AG09319 (cell line): ENCODE measurements at places on chromosomes 12 and 14.

DNA sequence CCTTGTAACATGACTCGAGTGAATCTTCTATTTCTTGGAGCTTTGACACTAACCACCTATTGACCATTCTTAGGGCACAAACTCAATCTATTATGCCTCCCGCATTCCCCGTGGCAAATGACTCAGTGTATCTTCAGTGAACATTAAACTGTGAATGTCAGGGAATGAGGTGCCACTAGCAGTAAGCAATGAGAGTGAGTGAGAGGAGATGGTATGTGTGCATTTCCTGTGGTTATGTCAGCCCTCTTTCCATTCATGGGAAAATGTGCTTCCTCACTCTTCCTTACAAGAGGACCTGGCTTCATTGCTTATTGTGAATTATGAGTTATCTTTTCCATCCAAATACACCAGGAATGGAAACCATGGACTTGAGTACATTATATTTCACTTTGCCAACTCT, 229.2 kb downstream of the EMP1 start:
- no peak for DNase-seq

- no peak for DNase-seq
Observed at GRCh38 chr14:22276913-22277816, 311.9 kb downstream of the DAD1 start.

GRCh38 chr12:109782326-109782703, 50.9 kb downstream of the TRPV4 start:
- DNase-seq: no peak

GRCh38 chr12:11767798-11768197, 118.3 kb downstream of the ETV6 start:
- no peak for DNase-seq

DNA sequence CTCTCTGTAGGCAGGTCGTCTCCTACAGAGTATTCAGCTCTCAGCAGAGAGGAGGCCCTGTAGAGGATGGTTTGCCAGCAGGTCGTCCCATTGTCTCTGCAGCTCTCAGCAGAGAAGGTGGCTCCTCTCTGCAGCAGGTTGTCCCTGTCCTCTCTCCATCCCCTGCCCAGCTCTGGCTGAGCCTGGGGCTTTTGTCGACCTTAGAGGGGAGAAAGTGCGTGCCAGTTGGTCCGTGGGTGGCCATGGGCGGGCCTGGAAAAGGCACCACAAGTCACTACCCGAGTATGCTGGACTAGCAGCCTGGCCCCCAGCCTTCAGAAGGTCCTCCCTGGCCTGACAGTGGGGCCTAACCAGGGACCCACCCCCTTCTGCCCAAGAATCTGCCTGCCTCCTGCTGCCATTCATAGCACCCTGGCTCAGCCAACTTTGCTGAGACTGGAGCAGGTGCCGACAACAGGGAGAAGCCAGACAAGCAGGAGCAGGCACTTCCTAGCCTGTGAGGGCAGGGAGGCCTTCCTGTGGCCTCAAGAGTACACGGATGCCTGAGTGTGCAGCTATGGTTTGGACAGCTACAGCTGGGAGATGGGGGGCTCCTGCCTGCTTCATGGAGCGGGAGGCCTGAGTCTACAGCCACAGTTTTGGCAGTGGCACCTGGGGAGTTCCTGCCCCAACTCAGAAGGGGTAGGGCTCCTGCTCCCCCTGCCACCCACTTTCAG, 59.7 kb upstream of the KCNH3 start:
- no peak for DNase-seq

DNA sequence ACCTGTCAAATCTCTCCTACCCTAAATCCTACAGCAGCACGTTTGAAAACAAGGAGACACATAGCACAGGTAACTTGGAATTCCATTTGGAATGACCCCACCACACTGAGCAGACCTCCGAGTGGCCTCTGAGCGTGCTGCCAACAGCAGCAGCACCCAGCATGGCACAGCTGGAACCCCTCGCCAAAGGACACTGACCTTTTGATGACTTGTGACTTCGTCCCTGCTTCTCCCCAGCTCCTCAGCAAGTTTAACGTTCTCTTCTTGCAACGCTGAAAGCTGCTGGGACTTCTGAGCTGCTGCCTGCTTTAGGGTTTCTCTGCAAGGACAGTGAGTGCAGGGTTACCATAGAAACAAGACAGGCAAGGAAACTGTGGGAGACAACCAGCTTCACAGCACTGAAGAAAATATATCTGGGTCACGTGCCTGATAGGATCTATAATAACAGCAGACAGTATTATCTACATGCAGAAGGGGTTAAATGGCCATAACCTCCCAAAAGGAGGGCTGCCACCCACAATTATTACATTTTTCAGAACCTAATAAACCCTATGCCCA, 43.3 kb upstream of the VPS33A start:
- DNase-seq: no peak

GRCh38 chr14:101508196-101508947, 52.9 kb upstream of the DIO3 start:
- no peak for DNase-seq

GRCh38 chr12:44509471-44509870, 366.6 kb downstream of the NELL2 start:
- no peak for DNase-seq

DNA sequence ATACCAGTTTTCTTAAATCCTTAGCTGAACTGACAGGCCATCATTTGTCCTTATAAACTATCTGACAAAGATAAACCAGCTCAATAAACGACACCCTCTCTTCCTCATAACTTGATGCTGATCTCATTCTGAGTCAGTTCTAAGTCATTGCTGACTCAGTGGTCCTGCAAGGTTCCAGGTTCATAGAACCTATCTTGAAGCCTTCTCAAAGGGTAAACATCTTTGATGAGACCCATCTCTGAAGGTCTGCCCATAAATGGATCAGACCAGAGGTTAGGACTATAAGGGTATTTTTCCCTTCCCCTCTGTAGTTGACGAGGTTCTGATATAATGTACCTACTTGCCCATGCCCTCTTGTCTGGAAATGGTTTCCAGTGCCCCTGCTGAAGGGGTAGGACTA, 11.9 kb downstream of the NAA25 start:
- DNase-seq: no peak

DNA sequence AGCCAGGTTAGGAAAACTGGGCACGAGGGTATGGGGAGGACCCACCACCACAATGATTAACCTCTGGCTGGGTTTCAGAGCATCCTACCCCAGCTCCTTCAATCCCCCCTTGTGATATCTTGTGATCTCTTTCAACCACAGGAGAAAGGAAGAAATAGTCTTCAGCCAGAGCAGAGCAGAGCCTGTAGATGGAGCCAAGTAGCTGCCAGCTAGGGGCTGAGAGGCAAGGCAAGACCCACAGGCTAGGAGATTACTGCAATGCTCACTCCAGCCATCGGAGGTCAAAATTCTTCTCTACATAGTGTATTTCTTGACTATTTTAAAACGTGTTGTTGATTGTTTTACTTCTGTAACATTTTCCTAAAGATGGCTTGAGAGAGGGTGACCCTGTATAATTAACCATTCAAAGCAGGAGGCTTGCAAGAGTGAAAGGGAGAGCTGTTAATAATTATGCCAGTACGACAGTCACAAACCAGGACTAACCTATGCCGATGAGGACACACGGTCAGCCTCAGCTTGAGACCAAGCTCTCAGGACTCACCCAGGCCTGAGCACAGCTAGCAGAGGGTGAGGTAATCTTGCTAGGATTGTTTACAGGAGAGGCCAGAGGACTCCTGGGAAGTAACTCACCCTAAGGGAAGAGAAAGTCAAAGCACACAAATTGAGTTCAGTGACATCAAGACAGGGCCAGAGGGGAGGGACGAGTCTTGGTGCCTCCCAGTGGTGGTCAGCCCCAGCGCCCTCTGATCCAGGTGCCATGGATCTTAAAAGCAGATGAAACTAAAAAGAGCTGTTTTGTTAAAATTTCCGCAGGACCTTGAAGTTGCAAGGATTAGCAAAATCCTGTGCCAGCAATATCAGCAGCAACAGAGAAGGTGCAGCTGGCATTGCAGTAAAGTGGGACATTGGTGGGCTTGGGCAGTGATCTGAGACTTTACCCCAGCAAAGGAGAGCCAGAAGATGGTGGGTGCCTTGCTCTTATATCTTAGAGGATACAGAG, 29.8 kb upstream of the CDKN3 start:
- no peak for DNase-seq

DNA sequence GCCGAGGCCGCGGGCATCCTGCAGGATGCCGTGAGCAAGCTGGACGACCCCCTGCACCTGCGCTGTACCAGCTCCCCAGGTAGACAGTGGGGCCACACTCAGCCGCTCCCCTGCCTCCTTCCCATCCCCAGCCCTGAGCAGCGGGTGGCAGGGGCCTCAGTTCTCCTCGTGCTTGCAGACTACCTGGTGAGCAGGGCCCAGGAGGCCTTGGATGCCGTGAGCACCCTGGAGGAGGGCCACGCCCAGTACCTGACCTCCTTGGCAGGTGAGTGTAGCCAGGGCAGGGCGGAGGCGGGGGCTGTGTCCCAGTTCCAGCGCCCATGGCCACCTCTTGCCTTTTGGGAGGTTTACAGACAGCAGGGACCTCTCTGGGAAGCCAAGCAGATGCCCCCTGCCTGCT, 22.9 kb downstream of the HIP1R start:
- no peak for DNase-seq

- peak; percentile 70 for DNase-seq
Observed at GRCh38 chr14:23160924-23161522, 22.4 kb downstream of the SLC7A8 start.

GRCh38 chr14:88975043-88975830, 150.8 kb downstream of the TTC8 start:
- no peak for DNase-seq

DNA sequence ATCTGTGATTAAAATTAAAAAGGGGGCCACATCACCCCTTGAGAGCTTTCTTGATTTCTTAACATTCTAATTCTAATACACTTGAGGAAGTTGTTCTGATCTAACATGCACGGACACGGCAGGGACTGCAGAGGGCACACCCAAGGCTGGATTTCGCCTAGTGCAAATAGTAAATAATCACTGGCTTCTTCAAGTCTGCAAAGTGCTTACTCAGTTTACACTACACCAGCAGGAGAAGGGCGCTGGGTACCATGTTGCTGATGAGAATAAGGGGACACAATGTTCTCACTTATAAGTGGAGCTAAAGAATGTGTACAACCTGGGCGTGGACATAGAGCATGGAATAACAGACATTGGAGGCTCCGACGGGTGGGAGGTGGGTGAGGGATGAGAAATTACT, 34.2 kb downstream of the TBX5 start:
- DNase-seq: no peak

GRCh38 chr12:6428326-6428725, 16.4 kb upstream of the CD27 start:
- DNase-seq: no peak

DNA sequence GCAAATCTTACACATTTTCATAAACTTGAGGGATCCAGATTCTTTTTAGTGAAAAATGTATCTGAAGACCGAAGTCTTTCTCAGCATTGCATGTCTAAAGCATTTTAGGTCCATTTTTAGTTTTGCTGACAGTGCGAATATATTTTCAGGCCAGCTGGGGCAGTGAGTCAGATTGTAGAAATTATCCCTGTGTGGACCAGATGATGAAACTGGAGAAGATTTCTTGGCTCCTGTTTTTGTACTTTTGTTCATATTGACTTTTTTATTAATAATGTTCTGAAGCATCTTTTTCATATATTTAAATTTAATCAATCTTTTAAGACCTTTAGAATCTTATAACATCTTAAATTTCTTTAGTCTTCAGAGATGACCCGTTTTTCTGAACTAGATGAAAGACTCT, 173.1 kb downstream of the FLRT2 start:
- no peak for DNase-seq

DNA sequence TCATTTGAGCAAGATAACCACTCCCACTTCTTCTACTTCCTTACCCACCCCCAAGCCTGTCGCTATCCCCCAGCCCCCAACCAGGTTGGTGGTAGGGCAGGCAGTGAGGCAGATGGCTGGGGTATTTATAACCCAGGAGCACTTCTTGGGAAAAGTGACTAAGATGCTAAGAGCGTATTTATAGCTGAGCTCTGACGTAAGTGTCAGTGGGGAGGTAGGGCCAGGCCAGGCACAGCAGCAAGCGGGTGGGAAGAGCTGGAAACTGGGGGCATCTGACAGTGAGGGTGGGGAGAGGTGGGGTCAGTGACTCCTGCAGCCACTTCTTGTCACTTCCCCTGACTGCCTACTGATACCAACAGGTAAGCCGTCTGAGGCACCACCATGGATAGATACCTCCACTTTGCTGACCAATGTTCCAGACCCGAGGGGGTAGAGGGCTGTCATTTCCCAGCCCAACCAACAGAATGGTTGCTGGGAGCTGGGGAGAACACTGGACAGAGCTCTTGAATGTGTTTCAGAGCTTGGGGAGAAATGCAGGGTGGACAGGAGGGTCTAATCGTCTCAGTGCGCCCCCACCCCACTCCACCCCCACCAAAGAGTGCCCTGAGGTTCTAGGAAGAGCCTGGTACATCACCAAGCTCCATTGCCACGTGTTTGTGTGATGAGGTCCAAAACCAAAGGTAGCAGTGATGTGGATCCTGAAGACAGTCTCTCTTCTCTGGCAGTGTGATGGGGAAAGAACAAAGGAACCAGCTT, 2.7 kb upstream of the INHBE start:
- DNase-seq: peak; percentile 22

- no peak for DNase-seq
Observed at GRCh38 chr14:105335735-105336476, 21.4 kb downstream of the PACS2 start.

DNA sequence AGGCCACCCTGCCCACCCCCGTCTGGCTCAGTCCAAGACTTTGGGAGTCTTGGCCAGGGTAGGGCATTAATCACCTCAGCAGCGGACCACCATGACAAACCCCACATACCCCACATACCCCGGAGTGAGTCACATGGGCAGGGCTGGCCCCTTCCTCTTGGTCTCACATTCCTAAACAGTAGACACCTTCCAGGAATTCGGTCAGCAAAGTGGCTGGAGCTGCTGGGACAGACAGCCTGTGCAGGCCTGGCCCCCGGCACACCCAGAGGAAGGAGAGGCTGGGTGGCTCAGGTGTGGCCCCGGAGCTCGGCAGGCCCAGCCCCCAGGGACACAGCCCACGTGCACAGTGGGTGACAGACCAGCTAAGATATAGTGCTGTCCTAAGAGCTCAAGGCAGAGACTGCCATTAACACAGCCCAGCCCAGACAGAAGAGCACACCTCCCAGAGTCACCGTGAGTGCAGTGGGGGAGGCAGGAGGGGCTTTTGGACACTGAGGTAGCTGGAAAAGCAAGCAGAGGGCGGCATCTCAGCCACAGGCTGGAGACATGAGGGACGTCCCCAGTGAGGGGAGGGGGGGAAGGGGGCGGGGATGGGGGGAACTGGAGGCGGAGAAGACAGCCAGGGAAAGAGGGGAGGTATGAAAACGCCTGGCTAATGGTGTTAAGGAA, 24.0 kb downstream of the CCDC85C start:
- no peak for DNase-seq

GRCh38 chr12:49582850-49583249, 14.9 kb upstream of the MCRS1 start:
- no peak for DNase-seq
